Lower lobe of right lung (tissue), 2 donors: ENCODE measurements at places on chromosomes 13 and 19. TPM values are rescaled to one million over a fixed set of nuclear protein-coding genes. Genes with fewer than 3 reads are reported as not detected.
A peak's percentile ranks its signal among the peaks of the same experiment; 100 is the strongest.

CAPNS1 gene
- total RNA-seq = 584 TPM

ZNF486 gene
- total RNA-seq = 5.5 TPM

PLA2G4C gene
- 11.2 TPM for total RNA-seq

- DNase-seq = no peak
- peaks cover 1% of the 10 kb centered on the region for H3K4me1 ChIP-seq
- no peak overlapping the region for H3K4me3 ChIP-seq
- no peaks in the 10 kb centered on the region for H3K27me3 ChIP-seq
- H3K27ac ChIP-seq = no peak overlapping the region
- H3K36me3 ChIP-seq = no peaks in the 10 kb centered on the region
Measured at GRCh38 chr13:97430296-97430695, 3.7 kb upstream of the RAP2A start.

DNA sequence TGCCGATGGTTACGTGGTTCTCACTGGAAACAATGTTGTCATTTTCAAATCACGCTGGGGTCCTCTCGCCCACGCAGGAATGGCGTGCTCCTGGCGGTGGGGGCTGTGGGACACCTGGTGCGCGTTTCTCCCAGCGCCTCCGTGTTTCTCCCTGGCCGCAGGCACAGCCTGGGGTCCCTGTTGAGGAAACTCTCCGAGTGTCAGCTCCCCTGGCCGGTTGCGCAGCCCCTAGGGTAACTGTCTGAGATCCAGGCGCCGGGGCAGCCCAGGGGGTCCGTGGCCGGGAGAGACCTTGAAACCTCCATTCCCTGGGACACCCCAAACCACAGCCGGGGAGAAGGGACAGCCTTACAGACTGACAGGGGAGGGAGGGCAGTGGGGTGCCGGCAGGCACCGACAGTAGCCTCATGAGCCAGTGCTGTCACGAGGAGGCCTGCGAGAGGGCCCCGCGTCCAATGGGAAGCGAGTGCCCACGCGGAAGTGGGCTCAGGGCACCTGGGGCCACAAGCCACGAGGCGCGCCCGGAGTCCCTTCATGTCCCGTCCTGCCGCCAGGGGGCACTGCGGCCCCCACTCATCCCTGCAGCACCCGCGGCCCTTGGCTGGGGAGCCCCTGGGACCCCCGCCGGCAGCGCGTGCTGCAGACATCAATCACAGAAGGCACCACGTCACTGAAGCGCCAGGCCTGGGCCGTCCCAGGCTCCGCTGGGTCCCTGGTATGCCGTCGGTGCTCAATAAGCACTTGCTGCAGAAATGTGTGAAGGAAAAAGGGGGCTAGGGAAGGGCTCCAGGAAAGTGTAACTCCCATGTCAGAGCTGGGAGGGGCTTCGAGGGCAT, 9.5 kb downstream of the ADAMTSL5 start:
- peaks cover 17% of the 10 kb centered on the region for H3K4me1 ChIP-seq
- H3K4me3 ChIP-seq = peak overlapping the region; percentile 21
- DNase-seq = peak; percentile 73
- H3K36me3 ChIP-seq = no peaks in the 10 kb centered on the region

- no peaks in the 10 kb centered on the region for H3K27me3 ChIP-seq
- H3K4me3 ChIP-seq = no peak overlapping the region
- no peak overlapping the region for H3K27ac ChIP-seq
- no peaks in the 10 kb centered on the region for H3K36me3 ChIP-seq
- no peaks in the 10 kb centered on the region for H3K4me1 ChIP-seq
Measured at GRCh38 chr13:80458543-80458942, 117.6 kb upstream of the SPRY2 start.

DNA sequence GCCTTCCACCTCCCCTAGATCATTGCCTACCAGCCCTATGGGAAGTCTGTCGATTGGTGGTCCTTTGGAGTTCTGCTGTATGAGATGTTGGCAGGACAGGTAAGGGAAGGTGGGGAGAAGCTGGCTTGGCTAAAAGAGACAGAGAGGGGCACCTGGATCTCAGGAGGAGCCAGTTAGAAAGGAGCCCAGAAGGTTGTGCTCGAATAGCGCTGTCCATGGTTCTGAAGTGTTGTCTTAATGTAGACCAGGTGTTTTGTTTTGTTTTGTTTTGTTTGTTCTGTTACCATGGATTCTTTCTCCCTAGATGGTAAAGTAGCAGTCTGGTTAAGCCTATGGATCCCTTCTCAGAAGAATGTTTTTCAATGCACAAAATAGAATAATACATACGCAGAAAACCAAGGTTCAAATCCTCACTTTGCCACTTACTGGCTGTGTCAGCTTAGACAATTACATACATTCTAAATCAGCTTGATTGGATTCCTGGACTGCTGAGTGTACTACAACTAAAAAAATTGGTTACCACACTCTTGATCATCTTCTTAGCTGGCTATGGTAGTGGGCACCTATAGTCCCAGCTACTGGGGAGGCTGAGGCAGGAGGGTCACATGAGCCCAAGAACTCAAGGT, 5.9 kb upstream of the CACNG7 start:
- DNase-seq = no peak
- H3K4me3 ChIP-seq = no peak overlapping the region
- peaks cover 13% of the 10 kb centered on the region for H3K4me1 ChIP-seq
- H3K36me3 ChIP-seq = no peaks in the 10 kb centered on the region
